T-cell (primary cell): ENCODE measurements at places on chromosomes 7 and 10.

DNA sequence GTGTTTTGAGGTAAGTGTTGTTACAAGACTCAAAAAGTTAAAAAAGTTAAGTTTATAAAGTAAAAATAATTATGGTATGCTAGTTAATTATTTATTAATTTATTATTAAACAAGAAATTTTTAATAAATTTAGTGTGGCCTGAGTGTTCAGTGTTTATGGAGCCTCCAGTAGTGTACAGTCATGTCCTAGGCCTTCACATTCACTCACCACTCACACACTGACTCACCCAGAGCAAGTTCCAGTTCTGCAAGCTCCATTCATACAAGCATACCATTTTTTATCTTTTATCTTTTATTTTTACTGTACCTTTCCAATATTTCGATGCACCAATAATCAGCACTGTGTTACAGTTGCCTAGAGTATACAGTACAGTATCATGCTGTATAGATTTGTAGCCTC is 381.2 kb upstream of the MGMT start:
- DNase-seq, result no peak

GRCh38 chr7:101172005-101172853 is 6.9 kb upstream of the VGF start:
- DNase-seq, result no peak

- DNase-seq, result no peak
Observed at GRCh38 chr10:62853710-62854109, 37.5 kb upstream of the EGR2 start.

DNA sequence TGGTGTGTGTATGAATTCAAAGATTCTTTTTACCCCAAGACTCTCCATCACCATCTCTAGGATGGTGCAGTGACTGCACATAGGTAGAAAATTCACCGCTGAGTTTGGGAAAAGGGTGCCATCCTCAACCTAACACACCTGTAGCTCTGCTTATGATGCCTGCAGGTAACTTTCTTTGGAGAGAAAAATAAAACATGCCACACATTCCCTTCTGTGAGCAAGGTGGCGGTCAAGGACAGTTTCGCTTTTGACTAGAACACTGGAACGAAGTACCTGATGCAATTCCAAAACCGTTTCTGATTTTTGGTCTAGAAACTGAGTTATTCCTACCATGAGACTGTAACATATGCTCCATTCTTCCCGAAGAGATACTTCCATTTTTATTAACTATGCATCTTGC is 205.6 kb downstream of the FGFR2 start:
- no peak for DNase-seq

DNA sequence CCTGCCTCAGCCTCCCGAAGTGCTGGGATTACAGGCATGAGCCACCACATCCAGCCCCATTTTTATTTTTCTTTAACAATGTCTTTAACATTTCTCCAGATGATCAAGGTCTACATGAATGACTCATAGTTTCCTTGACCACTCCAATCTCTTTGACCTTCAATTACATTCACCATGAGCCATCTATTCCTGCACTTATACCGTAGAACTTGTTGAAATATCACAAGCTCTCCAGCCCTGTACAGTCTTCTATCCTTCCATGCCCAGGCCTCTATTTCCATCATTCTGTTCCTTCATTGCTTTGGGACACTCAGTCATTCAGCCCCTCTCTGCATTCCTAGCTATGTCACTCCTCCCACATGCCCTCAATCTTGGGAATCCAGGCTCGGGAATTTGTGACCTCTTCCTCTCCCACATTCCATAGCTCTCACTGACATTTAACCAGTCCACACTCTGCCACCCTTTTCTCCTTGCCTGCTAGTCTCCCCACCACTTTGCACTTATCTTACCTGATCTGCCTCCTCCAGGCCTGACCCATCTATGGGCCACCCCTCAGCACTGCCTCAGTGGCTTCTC is 151.8 kb upstream of the STK17A start:
- no peak for DNase-seq

- no peak for DNase-seq
Observed at GRCh38 chr10:33772370-33773252, 438.1 kb upstream of the NRP1 start.

- no peak for DNase-seq
Observed at GRCh38 chr7:138980563-138981291, 462 bp downstream of the KIAA1549 start.

GRCh38 chr7:84085998-84086397 is 108.6 kb downstream of the SEMA3A start:
- no peak for DNase-seq

GRCh38 chr7:71486856-71487628 is 355.1 kb downstream of the GALNT17 start:
- no peak for DNase-seq

DNA sequence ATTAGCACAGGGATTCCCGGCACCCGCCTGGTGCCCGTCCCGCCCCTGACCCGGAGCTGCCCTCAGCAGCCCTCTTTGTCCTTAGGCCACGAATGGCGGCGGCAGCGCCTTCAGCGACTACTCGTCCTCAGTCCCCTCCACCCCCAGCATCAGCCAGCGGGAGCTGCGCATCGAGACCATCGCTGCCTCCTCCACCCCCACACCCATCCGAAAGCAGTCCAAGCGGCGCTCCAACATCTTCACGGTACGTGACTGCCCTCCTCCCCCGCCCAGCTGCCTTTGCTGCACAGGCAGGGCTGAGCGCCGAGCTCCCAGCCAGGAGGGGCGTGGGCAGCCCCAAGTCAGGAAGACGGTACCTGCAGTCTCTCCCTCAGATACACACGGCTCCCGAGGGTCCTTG is 33.6 kb downstream of the AGAP3 start:
- DNase-seq, result no peak

GRCh38 chr7:41942468-41943093 is 239.7 kb upstream of the INHBA start:
- no peak for DNase-seq

- DNase-seq, result no peak
Observed at GRCh38 chr10:46264336-46264735, 22.5 kb upstream of the ANTXRL start.

DNA sequence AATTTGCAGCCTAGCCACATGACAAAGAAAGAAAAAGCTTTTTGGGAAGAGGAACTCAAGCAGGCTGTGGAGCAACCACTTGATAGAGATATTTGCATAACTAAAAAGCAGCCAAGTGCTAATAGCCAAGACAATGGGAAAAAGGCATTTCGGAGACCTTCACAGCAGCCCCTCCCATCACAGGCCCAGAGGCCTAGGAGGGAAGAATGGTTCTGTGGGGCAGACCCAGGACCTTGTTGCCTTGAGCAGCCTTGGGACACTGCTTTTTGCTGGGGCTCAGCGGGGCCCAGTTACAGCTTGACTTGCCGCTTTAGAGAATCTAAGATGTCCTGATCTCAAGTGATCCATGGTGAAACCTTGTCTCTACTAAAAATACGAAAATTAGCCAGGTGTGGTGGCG is 38.5 kb downstream of the FAM149B1 start:
- DNase-seq, result no peak

GRCh38 chr7:28705350-28705749 is 252.8 kb downstream of the TRIL start:
- DNase-seq, result no peak
